Smooth muscle cell of the coronary artery (primary cell): ENCODE measurements at places on chromosomes 7 and 10. TPM values are rescaled to one million over a fixed set of nuclear protein-coding genes. Genes with fewer than 3 reads are reported as not detected.

SLC26A3 gene
- not detected in 2 replicates for total RNA-seq

TRIL gene
- 0.45 and 1.1 TPM in 2 replicates for total RNA-seq

PDE1C gene
- total RNA-seq = 6.1 and 53.9 TPM in 2 replicates

DLX5 gene
- not detected in 2 replicates for total RNA-seq

KCP gene
- total RNA-seq = 0.08 and 0.94 TPM in 2 replicates

GARIN1A gene
- 0.53 and 0.82 TPM in 2 replicates for total RNA-seq

CALHM1 gene
- not detected in 2 replicates for total RNA-seq

ITIH5 gene
- total RNA-seq = 0.08 and 3.6 TPM in 2 replicates

STEAP4 gene
- 0.08 and 15.0 TPM in 2 replicates for total RNA-seq

RHOBTB1 gene
- total RNA-seq = 13.9 and 30.4 TPM in 2 replicates

CFAP69 gene
- total RNA-seq = 3.7 and 19.4 TPM in 2 replicates

CTAGE6 gene
- 0.12 and 0.23 TPM in 2 replicates for total RNA-seq

FXYD4 gene
- not detected in 2 replicates for total RNA-seq

ITGB1 gene
- 1,184 and 2,490 TPM in 2 replicates for total RNA-seq

PRKG1 gene
- 24.8 and 76.2 TPM in 2 replicates for total RNA-seq

VGF gene
- total RNA-seq = not detected in 2 replicates

HECTD2 gene
- total RNA-seq = 1.6 and 6.2 TPM in 2 replicates

CFAP70 gene
- 0.30 and 0.94 TPM in 2 replicates for total RNA-seq

VIPR2 gene
- 0.23 TPM in 1 of 2 replicates, not detected in the other for total RNA-seq

GIMAP7 gene
- 0.12 TPM in 1 of 2 replicates, not detected in the other for total RNA-seq

ENTPD7 gene
- total RNA-seq = 12.4 and 27.3 TPM in 2 replicates

UPK3BL2 gene
- 1.3 and 2.2 TPM in 2 replicates for total RNA-seq

ATOH7 gene
- not detected in 2 replicates for total RNA-seq

LIPF gene
- not detected in 2 replicates for total RNA-seq

OR13A1 gene
- total RNA-seq = 0.12 TPM in 1 of 2 replicates, not detected in the other

EIF5AL1 gene
- 0.35 and 0.38 TPM in 2 replicates for total RNA-seq

PRSS1 gene
- total RNA-seq = not detected in 2 replicates

ZKSCAN1 gene
- 33.1 and 37.3 TPM in 2 replicates for total RNA-seq

PIP gene
- total RNA-seq = not detected in 2 replicates

LIPK gene
- not detected in 2 replicates for total RNA-seq

OR2A7 gene
- total RNA-seq = 0.23 TPM in 1 of 2 replicates, not detected in the other

MICU1 gene
- total RNA-seq = 37.7 and 41.4 TPM in 2 replicates

SLC18A2 gene
- total RNA-seq = under 0.01 TPM in 1 of 2 replicates, not detected in the other

SFRP4 gene
- 65.8 and 137 TPM in 2 replicates for total RNA-seq

FAM241B gene
- 0.60 TPM in 1 of 2 replicates, not detected in the other for total RNA-seq

CNPY1 gene
- not detected in 2 replicates for total RNA-seq

CALHM3 gene
- not detected in 2 replicates for total RNA-seq

MRLN gene
- total RNA-seq = not detected in 2 replicates

PITX3 gene
- total RNA-seq = 0.38 TPM in 1 of 2 replicates, not detected in the other

INA gene
- 0.30 and 0.35 TPM in 2 replicates for total RNA-seq

PAPOLB gene
- 0.08 TPM in 1 of 2 replicates, not detected in the other for total RNA-seq

NEURL1 gene
- under 0.01 TPM in 2 replicates for total RNA-seq

SPDYE2 gene
- total RNA-seq = 0.12 TPM in 1 of 2 replicates, not detected in the other

DNAH11 gene
- total RNA-seq = 0.30 and 0.59 TPM in 2 replicates

AZGP1 gene
- 0.30 TPM in 1 of 2 replicates, not detected in the other for total RNA-seq

SMIM30 gene
- 26.3 and 48.0 TPM in 2 replicates for total RNA-seq

KRIT1 gene
- total RNA-seq = 23.4 and 27.9 TPM in 2 replicates

GIMAP6 gene
- 0.35 TPM in 1 of 2 replicates, not detected in the other for total RNA-seq

GPR26 gene
- total RNA-seq = not detected in 2 replicates

SNCG gene
- 48.3 and 77.0 TPM in 2 replicates for total RNA-seq

GTF2IRD1 gene
- total RNA-seq = 2.2 and 6.8 TPM in 2 replicates

HMX2 gene
- total RNA-seq = not detected in 2 replicates

GBX1 gene
- not detected in 2 replicates for total RNA-seq

C7orf33 gene
- total RNA-seq = not detected in 2 replicates

SRRM3 gene
- 0.23 and 0.53 TPM in 2 replicates for total RNA-seq

RPEL1 gene
- 0.08 and 0.12 TPM in 2 replicates for total RNA-seq

PDZD8 gene
- 5.7 and 10.8 TPM in 2 replicates for total RNA-seq

NUTM2E gene
- total RNA-seq = under 0.01 TPM in 1 of 2 replicates, not detected in the other
